ENCODE measurements at places on chromosomes 2 and 18.

DNA sequence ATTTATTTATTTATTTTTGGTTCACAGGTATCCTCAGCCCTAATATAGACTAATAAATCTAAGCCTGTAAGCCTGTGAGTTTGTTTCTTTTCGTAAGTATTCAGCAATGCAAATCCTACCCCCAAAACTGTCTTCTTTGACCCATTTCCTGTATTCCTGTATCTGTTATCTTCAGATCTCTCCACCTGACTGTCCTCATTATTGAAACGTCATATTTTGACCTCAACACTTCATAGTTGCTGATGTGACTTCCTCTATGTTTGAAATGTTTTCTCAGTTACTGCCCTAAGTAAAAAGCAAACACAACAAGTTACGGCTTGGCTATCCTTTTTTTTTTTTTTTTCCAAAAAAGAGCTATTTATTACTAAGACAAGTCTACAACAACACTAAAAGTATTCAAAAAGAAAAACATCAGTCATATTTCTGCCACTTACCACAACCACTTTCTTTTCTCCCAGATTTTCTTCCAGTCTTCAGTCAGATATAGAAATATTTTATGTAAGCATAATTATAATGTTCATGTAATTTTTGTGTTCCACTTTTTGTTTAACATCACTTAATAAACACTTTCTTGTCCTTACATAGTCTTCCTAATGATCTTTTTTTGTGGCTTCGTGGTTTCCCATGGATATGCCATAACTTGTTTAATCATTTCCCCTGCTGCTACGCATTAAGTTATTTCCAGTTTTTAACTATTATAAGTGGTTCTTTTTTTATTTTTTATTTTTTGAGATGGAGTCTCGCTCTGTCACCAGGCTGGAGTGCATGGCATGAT is 45.0 kb upstream of the EML4 start:
- DNase-seq: no peak

GRCh38 chr18:65352186-65352585 is 398.6 kb upstream of the CDH7 start:
- DNase-seq: peak; percentile 82

- DNase-seq: no peak
Measured at GRCh38 chr2:217877866-217878265, 124.9 kb downstream of the TNS1 start.

- DNase-seq: no peak
Measured at GRCh38 chr2:63049211-63049969, 1.2 kb upstream of the OTX1 start.

- no peak for DNase-seq
Measured at GRCh38 chr2:43255296-43255910, 29.0 kb upstream of the ZFP36L2 start.

DNA sequence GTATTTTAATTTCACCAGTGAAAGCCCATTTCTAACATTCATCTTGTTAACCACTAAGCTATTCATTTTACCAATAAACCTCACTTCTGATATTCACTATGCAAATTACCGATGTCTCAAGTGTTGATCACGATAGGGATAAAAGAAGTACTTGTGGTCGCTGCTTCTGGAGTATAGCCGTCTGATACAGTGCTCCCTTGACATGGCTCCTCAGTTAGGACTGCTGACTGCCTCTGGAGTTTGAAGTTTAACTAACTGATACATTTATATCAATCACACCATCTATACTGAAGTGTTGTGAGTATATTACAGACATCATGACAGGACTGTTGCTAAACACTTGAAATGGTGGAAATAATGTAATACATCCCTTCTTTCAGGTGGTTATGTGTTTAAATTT is 95.6 kb downstream of the EHBP1 start:
- DNase-seq: no peak

All from NCI-H524 treated with DMSO at 0.1 percent for 48 hours (cell line).